Left renal cortex interstitium (tissue), 4 donors: ENCODE measurements at places on chromosomes 5 and 9. TPM values are rescaled to one million over a fixed set of nuclear protein-coding genes. Genes with fewer than 3 reads are reported as not detected.

DNA sequence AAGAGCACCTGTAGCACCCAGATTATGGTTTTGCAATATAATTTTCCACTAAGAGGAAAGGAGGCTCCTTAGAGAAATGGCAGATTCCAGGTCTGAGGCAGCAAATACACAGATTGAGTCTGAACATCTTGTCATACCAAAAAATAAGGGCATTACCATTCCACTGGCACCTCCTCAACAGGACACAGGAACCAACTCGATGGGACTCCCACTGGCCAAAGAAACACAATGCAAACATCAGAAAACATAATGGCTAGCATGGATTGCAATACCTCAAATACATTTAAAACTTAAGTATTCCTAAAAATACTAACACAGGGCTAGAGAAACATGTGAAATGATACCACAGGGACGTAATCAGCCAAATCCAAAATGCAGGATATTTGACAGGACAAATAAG is 12.4 kb upstream of the RANBP17 start:
- DNase-seq, result no peak

- DNase-seq, result no peak
Measured at GRCh38 chr5:122492675-122493074, 180.6 kb downstream of the SNCAIP start.

GRCh38 chr9:128169925-128170324 is 9.9 kb downstream of the BBLN start:
- no peak for DNase-seq

DNA sequence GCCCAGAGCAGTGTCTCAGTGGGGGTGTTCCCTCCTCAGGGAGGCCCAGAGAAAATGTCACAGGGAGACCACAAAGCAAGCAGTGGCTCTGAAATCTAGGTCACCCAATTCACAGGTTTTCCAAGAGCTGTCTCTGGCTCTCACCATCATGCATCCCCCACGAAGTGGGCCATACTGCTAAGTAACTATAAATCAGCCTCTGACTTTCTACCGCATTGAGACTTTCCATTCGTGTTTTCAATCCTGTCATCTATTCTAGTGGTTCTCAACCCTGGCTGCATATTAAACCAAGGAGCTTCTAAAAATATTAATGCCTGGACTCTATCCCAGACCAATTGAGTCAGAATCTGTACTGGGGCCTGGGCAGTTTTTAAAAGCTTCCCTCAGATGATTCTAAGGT is 2.0 kb upstream of the C1QTNF3 start:
- no peak for DNase-seq

- no peak for DNase-seq
Measured at GRCh38 chr9:15612962-15613361, 60.1 kb downstream of the CCDC171 start.

- DNase-seq, result no peak
Measured at GRCh38 chr5:13624283-13625074, 320.0 kb downstream of the DNAH5 start.

- DNase-seq, result no peak
Measured at GRCh38 chr5:11790201-11790600, 114.0 kb downstream of the CTNND2 start.

DNA sequence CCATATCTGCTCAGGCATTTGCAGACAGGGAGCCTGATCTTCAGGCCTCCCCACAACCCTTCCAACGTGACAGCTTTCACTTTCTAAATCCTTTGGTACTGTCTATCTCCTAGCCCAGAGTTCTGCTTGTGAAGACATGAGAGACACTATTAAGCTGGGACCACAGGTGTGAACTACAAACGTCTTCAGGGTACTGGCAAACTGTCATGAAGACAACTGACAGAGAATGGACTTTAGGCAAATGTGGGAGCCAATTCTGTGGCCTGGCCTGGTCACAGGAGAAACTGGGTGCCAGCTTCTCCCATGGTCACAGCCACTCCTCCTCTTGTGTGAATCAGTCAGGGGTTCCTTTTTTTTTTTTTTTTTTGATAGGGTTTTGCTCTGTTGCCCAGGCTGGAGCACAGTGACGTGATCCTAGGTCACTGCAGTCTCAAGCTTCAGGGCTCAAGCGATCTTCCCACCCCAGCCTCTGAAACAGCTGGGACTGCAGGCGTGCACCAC is 10.4 kb downstream of the TRIM14 start:
- DNase-seq, result no peak

DNA sequence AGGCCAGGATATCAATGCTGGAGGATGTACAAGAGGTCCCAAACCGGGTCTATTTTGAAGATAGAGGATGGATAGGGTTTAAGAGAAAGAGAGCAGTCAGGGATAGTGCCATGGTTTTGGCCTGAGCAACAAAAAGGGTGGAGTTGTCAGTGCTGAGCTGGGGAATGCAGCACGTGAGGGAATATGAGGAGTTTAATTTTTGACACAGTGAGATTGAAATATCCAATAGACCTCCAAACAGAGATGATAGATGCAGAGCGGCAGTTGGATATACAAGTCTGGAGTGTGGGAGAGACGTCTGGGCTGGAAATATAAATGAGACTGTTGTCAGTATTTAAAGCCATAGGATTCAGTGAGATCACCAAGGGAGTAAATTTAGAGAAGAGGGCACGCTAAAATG is 136.7 kb upstream of the EFNA5 start:
- no peak for DNase-seq

DNA sequence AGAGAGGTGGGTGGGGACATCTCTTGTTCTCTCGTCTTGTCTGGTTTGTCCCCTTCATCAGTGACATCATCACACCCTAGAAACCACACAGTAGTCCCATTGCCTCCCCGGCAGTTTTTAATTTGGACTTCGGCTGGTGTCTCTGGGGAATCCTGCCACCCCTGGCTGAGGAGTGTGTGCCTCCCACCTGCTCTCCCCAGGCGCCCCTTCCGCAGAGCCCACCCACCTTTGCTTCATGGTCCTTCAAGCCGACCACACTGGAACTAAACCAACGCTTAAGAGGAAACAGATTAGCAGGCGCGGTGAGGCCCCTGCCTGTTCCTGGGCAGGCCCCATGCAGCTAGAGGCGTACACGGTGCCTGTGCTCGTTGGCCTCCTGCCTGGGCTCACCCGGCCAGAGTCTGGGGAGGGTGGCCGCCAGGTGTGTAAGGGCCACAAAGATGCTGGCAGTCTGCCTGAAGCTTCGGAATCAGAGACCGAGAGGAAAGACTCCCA is 107.6 kb upstream of the SPRY4 start:
- DNase-seq, result no peak

- DNase-seq, result no peak
Measured at GRCh38 chr9:17600962-17601593, 22.2 kb downstream of the SH3GL2 start.

GRCh38 chr5:168611165-168611564 is 32.0 kb upstream of the PANK3 start:
- no peak for DNase-seq

- DNase-seq, result no peak
Measured at GRCh38 chr5:154514331-154514730, 36.3 kb upstream of the HAND1 start.

- no peak for DNase-seq
Measured at GRCh38 chr5:103013933-103014552, 105.9 kb downstream of the GIN1 start.

DNA sequence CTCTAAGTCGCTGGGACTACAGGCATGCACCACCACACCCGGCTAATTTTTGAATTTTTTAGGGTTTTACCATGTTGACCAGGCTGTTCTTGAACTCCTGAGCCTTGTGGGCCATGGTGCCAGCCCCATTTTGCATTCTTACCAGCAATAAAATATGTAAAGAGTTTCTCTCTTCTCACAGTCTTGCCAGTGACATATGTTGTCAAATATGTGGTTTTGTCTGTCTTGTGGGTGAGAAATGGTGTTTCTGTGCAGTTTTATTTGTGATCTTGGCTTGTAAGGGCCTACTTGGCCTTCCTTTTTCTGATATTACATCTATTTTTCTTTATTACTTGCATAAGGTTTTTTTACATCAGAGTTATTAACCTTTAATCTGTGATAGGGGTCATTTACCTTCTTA is 47.1 kb downstream of the SPIN1 start:
- DNase-seq, result no peak

GRCh38 chr9:96490534-96491078 is 40.6 kb downstream of the HABP4 start:
- DNase-seq, result peak; percentile 16

GRCh38 chr5:96067894-96068614 is 106.4 kb upstream of the ELL2 start:
- DNase-seq, result no peak

DNA sequence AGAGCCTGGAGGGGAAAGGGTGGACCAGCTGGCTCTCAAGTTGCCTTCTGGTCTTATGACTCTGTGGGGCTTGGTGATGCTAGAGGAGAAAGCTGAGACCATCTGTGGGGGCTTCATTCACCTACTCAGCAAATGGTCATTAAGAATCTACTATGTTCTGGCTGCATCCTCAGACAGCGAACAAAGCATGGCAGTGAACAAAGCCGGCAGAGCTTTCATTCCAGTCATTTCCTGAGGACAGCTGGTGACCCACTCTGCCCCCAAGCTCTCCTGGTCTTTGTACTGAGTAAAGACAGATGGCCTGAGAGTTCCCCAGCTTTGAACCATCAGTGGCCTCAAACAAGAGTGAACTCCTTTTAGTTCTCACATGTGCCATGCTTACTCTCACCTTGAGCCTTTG is 48.0 kb downstream of the FGF1 start:
- DNase-seq, result no peak

- DNase-seq, result no peak
Measured at GRCh38 chr9:121984726-121985402, 108.2 kb downstream of the TTLL11 start.

GRCh38 chr5:132233081-132233480 is 5.4 kb upstream of the P4HA2 start:
- DNase-seq, result no peak

GRCh38 chr5:166166071-166166470 is 2125.4 kb upstream of the WWC1 start:
- DNase-seq, result no peak

- no peak for DNase-seq
Measured at GRCh38 chr5:1304033-1304432, 9.2 kb upstream of the TERT start.

DNA sequence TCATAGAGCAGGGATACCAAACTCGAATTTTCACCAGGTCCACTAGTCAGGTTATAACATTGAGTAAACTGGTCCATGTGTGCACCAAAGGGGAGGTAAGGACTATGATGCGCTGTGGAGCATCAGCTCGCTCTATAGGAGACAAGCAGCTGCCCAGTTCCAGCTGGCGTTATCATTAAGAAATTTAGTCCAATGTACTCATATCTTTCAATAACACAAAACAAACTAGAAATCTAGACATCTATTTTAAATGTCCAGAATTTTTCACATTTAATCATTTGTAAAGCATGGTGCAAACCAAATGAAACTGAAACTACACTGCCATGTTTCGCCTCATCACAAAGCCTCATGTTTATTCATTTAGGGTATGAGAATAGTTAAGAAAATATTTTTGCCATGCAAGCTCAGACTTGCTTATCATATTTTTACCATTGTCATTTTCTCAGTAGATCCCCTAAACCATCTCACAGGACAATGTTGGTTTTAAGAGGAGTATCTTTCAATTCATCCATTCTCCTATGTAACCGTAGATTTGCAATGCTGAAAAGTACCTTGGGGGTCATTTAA is 50.9 kb downstream of the ZNF474 start:
- no peak for DNase-seq

DNA sequence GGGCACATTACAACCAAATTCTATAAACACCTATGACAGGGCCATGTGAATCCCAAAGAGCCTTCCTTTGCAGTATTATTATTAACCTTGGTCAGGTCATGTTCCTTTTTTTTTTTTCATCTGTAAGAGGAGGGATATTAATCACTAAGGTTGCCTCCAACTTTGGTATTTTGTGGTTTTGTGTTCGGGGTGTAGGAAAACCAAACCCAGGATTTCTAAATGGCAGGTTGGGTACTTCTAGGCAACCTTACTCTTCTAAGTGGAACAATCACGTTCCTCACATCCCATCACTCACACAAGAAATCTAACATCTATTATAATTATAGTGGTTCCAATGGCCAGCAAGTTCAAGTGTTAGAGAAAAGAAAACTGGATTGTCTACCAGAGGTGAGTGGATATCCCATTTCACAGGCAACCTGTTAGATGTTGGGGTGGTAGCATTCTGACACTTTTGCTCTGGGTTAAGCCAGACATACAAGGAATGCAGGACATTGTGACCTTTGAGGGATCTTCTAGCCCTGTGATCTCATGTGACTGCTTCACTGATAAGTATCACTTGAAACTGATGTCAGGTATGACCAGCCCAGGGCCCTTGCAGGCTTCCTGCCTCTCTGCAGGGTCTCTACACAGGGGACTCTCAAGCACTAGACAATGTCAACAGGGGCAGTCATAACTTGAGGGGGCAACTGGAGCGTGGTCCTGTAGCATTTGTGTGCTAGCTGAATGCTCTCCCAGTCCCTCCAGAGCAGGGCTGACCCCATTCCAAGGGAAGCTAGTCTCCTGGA is 126.2 kb upstream of the VLDLR start:
- no peak for DNase-seq

DNA sequence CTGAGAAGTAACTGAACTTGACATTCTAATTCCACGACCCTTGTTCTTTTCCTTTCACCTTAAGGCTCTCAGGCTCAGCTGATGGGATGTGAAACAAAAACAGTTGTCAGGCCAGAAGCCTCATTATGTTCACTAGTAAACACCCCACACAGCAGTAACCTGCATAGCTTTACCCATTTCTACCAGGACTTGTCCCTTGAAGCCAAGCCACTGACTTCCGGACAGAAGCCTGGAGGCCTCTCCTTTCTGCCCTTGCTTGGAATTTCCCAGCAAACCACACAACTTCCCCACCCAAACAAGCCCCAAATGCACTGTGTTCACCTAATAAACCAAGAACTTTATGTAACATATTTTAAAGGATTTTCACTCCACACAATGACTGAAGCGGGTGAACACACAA is 19.6 kb downstream of the PRUNE2 start:
- DNase-seq, result no peak

GRCh38 chr5:131968396-131968954 is 23.0 kb upstream of the MEIKIN start:
- DNase-seq, result no peak

- no peak for DNase-seq
Measured at GRCh38 chr9:133882849-133883755, 109.0 kb downstream of the VAV2 start.

GRCh38 chr9:95770653-95771131 is 104.8 kb upstream of the ERCC6L2 start:
- DNase-seq, result no peak

SCGB3A2 gene
- polyA plus RNA-seq, result not detected

FOXI1 gene
- 5.4 TPM for polyA plus RNA-seq

SLIT3 gene
- 53.7 TPM for polyA plus RNA-seq

LCN10 gene
- 2.0 TPM for polyA plus RNA-seq

DAB2IP gene
- polyA plus RNA-seq, result 40.0 TPM

CCNI2 gene
- 3.7 TPM for polyA plus RNA-seq

TMC1 gene
- 1.2 TPM for polyA plus RNA-seq

NXNL2 gene
- polyA plus RNA-seq, result 3.1 TPM

CDO1 gene
- polyA plus RNA-seq, result 23.3 TPM

DRD1 gene
- polyA plus RNA-seq, result not detected

ORM2 gene
- not detected for polyA plus RNA-seq

NUTM2F gene
- polyA plus RNA-seq, result 0.11 TPM

PDLIM4 gene
- polyA plus RNA-seq, result 21.7 TPM

TAF11L5 gene
- not detected for polyA plus RNA-seq

SPINK13 gene
- polyA plus RNA-seq, result not detected
